Substantia nigra (tissue), 51 donors: ENCODE measurements at places on chromosomes 11 and 22.

DNA sequence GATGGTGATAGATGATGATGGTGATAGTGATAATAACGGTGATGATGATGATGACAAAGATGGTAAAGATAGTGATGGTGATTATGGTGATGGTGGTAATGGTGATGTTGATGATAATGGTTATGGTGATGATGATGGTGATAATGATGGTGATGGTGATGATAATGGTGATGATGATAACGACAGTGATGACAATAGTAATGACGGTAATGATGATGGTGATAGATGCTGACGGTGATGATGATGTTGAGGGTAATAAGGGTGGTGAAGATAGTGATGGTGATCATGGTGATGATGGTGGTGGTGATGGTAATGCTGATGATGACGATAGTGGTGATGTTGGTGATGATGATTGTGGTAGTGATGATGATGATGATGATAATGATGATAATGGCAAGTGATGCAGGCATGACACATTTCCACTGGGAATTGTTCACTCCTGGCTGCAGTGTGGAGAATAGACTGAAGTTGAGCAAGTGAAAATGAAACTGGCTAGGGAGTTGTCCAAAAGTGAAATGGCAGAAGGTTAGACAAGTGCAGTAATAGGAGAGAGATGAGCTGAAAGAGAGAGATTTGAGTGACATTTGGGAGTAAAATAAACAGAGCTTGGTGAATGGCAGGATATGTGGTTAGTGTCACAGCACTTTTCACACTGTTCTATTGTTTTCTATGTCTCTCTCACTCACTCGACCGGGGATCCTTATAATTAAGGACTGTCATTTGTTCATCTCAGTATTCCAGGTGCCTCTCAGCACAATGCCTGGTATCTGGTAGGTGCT is 992.5 kb downstream of the OPCML start:
- no peak for DNase-seq

DNA sequence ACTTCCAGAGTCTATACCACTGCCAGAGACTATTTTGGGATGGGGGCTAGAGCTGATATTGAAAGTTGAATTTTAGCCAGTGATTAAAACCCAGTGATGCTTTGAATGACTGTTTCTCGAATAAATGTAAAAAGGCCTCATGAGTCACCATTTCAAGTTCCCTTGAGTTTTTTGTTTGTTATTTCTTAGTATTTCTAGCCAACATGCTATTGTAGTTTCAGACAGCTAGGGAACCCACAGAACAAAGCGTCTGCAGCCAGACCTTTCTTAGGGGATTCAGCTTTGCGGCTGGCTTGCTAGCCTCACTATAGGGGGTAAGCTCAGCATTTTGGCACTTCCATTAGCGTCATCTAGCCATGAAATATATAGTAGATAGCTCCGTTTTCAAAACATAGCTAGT is 66.5 kb downstream of the DBX1 start:
- DNase-seq = no peak

DNA sequence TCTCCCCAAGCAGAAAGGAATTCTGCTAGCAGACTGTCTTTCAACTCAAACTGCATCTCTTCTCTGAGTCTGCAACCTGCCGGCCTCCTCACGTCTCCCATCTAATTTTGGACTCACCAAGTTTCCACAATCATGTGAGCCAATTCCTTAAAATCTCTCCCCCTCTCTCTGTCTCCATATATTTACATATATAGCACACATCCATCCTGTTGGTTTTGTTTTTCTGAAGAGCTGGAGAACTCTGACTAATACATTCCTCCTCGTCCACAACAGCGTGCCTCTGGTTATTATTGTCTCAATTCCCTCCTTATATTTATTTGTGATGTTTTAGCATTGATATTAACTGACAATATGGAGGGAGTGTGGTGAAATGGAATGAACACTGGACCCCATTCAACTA is 29.6 kb upstream of the FJX1 start:
- no peak for DNase-seq

GRCh38 chr22:49705972-49706352 is 121.7 kb downstream of the BRD1 start:
- DNase-seq = no peak

DNA sequence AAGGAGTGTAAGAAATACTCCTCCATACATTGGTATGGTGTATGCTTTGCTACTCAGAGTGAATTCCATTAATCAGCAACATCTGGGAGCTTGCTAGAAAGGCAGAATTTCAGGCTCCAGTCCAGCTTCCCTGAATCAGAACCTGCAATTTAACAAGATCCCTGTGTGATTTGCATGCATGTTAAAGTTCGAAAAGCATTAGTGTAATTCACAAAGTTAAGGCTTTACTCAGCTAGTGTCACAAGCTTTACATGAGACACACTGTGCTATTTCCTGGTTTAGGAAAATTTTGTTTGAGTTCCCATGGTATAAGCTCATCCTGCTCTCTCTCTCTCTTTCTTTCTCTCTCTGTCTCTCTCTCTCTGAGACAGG is 37.0 kb upstream of the HEPHL1 start:
- no peak for DNase-seq

DNA sequence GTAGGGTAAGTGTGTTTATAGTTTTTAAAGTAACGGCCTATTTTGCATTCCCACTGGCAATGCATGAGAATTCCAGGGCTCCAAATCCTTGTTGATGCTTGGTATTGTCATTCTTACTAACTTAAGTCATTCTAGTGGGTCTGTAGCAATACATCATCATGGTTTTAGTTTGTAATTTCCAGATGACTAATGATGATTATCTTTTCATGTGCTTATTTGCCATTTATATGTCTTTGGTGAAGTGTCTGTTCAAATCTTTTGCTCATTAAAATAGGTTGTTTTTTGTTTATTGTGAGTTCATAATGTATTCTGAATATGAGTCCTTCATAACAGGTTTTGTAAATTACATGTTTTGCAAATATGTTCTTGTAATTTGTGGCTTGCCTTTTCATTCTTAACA is 31.2 kb downstream of the MTMR3 start:
- DNase-seq = no peak

DNA sequence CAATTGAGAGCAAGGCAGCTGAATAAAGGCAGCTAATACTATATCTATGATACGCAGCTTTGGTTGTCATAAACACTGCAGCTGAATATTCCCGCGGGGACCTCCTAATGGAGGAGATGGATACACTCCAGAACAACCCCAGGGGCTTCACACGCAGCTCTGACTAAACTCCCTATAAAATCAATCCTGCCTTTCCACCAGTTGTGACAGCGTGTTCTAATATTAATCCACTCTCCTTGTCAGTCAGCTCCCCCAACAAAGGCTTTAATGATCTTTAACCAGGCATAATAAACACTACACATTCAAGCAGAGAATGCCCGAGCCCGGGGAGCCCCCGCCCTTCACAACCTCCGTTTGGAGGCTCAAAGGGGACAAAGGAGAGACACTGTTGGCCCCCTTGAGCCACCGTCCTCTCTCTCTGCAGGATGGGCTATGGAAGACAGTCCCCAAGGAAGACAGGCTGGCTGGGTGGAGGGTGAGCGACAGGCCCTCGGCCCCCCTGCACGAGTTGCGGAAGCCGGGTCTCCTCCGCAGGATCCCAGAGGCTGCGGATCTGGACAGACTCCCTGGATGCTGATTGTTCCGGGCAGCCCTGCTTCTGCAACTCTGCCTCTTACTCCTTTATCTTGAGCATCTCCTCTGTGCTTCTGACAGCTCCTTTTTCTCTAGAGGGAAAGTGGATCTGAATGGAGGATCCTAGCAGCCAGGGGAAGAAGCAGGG is 565.2 kb downstream of the BUD13 start:
- no peak for DNase-seq
